CD4-positive, alpha-beta T cell treated with Interleukin-6 for 4 hours (primary cell): ENCODE measurements at places on chromosomes 1 and 21.

GRCh38 chr1:108345776-108346531 lies 102.1 kb upstream of the NBPF4 start:
- no peak for DNase-seq

DNA sequence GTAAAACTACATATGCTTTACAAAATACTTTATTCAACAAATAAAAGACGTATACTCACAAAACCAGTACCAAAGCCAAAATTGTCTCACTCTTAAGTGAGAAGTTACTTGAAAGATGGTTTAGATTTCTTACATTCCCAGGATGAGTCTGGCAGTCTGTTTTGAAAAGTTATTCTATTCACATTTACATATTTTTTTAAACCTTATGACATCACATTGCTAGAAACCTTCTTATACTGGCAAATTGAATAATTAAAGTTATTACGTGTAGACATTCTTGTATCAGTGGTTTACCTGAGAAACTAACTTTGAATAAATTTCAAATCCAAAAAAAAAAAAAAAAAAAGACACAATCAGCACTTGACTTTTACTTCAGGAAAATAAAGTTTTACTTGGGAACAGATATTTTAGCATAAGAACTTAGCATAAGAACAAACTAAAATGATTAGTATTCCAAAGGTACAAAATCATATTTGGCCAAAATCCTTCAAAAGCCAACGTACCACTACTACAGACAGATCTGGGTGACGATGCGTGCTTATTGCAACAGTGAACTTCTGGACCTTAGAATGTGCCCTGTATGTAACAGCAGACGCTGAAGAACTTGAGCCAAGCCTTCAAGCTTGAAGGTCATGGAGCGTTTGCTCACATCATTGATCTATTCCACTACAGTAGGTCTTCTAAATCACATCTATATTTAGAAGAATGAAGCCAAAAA lies 2.5 kb downstream of the CDC42BPA start:
- no peak for DNase-seq

DNA sequence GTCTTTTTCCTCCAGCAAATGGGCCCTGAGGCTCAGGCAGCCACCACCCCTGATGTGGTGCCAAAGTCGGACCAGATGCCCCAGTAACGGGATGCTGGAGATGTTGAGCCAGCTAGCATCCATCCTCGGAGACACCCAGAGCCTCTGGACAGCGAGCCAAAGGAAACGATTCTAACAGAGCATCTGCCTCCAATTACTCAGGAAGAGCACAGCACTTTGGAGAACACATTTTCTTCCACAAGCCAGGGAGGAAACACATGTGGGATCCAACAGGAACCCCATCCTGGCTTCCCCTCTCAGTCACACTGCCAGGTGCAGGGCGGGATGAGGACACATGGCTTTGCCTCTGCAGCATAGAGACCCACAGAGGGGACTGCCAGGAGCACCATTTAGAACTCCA lies 44.9 kb downstream of the C1orf198 start:
- DNase-seq: no peak

- DNase-seq: no peak
Observed at GRCh38 chr1:103516693-103517092, 8.8 kb upstream of the RNPC3 start.

DNA sequence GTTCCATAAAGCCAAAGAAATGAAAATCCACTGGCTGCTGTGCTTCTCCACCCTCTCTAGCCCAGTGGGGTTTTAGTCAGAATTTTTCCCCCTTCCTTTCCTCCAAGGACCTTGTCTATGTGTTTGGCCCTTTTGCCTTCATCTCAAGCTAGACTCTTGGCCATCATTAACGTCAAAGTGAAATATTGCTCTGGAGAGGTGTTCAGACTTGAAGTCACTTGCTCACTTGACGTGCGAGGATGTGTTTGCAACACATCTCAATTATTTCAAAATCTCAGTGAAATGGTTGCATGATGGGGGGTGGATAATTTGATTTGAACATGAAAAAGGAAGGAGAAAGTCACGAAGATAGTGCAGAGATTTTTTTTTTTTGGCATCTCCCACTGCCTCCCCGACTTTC lies 13.6 kb downstream of the EVA1C start:
- DNase-seq: no peak

DNA sequence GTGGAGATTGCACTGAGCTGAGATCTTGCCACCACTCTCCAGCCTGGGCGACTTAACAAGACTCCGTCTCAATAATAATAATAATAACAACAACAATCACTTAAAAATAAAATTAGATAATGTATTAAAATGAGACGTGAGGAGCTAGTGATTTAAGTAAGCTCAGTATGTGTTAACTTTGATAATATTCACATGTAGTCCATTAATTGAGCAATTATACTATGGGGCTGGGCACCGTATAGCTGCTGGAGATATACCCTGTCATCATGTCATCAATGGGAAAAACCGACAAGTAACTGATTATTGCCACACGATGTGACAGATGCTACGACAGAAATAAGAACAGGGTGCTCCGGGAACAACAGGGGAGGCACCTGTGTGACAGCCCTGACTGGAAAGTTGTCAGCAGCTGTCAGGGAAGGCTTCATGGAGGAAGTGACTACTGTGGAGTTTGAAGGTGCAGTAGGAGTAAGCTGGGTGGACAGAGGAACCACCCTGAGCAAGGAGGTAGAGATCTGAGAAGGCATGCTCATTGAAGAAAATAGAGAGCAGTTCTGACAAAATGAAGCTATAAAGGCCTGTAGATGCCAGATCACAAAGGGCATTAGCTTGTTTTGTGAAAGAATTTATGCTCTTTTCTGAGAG lies 924 bp upstream of the CAMSAP2 start:
- DNase-seq: no peak

GRCh38 chr1:209661071-209661470 lies 8.8 kb upstream of the LAMB3 start:
- no peak for DNase-seq

GRCh38 chr1:17979815-17980214 lies 127.8 kb upstream of the IGSF21 start:
- DNase-seq: no peak

DNA sequence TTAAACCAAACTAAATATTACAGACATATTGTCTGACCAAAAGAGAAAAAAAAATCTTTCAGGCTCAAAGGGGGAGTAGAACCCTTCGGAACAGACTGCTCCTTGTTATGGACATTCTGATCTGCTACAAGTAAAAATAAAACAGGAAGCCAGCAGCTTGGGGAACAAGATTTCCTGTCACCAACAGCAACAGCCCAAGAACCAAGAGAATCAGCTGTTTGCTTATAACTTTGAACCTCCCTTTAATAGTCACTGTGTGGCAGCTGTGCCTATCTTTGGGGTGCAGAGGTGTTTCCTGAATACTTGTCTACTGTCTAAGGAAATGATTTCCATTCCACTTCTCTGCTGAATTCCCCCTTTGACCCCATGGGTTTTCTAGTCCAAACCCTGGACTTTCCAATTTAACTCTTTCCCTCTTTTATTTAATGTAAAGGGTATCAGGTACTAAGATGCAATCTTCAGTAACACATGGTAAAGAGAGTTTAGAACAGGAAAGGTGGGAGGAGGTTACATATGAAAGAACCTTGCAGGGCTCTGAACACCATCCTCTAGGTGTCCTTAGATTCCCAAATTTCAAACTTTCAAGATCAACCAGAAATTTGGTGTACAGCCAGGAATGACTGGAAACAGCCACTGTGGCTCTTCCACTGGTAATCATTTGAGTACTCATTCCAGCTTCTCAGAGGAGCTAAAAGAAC lies 38.6 kb downstream of the GPR3 start:
- peak; percentile 51 for DNase-seq

DNA sequence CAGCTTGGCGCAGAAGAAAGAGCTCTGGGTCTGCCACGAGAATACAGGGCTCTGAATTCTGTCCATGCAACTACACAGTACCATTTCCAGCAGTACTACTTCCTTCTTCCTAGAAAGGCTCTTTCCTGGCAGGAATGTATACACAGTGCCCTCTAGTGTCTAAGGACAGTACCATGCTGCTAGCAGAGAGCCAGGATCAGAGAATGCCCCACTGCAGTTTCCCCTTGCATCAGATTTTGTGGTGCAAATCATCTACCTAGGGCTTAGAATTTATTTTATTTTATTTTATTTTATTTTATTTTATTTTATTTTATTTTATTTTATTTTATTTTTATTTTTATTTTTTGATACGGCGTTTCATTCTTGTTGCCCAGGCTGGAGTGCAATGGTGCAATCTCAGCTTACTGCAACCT lies 50.8 kb downstream of the PAX7 start:
- DNase-seq: peak; percentile 22

GRCh38 chr1:98086796-98087441 lies 166.1 kb upstream of the DPYD start:
- no peak for DNase-seq

DNA sequence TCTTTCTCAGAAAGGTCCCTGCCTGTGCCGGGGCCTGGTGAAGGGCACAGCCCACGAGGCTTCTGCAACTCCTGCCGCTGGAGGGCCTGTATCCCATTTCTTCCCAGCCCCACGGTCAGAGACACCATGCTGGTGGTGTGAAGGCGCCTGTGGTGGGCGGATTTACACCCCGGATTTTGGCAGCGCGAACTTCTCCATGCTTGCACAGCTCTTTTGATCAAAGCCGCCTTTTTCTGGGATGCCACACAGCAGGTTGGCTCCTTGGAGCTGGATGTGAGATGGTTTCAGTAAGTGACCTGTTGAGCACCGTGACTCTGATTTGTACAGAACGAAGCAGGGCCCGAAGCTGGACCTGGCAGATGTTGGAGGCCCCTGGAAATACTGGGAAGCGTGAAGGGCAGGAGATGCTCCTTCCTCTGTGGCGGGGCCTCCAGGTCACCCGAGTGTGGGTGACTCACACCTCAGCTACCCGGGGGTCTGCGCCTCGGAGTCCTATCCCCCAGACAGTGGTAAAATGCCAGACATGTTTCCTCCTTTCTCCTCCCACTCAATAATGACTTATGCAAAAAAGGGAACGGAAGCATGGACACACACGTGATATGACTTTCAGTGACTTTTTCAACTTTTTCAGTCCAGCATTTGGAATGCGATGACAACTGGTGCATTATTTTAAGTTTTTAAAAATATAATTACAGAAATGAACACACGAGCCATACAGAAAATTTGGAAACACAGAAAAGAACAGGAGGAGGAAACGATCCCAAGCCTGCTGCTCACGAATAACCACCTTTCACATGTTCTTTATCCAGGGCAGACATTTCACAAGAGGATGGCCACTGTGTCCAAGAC lies 9.0 kb downstream of the UMODL1 start:
- no peak for DNase-seq

GRCh38 chr1:91684481-91685196 lies 184.0 kb downstream of the CDC7 start:
- peak; percentile 9 for DNase-seq

- DNase-seq: no peak
Observed at GRCh38 chr21:33064623-33065390, 5.1 kb upstream of the OLIG1 start.

GRCh38 chr1:56073614-56074006 lies 505.8 kb downstream of the PLPP3 start:
- DNase-seq: no peak

DNA sequence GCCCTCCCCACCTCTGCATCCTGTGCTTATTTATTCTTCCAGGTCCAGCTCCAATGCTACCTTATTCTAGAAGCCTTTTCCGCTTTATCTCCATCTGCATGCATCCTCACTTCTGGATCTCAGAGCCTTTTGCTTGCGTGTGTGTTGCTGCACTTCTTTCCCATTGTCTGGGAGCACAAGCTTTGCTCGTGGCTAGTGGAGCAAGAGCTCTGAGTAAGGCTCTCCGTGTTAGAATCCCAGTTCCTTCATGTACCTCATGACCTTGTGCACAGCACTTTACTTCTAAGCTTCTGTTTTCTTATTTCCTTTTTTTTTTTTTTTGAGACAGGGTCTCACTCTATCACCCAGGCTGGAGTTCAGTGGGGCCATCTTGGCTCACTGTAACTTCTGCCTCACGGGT lies 140.0 kb upstream of the POU3F1 start:
- no peak for DNase-seq

GRCh38 chr1:48051466-48052126 lies 54.4 kb upstream of the TRABD2B start:
- DNase-seq: no peak

DNA sequence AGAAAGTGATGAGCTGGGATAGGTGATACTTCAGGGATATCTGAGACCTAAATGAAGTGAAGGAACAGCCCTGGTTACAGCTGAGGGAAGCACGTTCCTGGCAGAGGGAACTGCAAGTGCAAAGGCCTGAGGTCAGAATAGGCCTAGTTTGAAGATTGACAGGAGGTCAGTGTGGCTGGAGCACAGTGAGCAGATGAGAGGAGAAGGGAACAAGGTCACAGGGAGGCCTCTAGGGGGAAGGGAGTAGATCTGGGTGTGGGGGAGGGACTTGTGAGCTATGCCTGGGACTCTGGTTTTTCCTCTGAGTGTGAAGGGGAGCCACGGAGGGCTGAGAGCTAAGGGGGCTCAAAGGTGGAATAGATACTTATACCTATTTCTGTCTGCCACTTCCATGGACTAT lies 736.4 kb downstream of the MATN1 start:
- no peak for DNase-seq

- no peak for DNase-seq
Observed at GRCh38 chr1:165441166-165441880, 3.6 kb downstream of the RXRG start.

- peak; percentile 18 for DNase-seq
Observed at GRCh38 chr1:64540265-64540791, 70.4 kb downstream of the CACHD1 start.

DNA sequence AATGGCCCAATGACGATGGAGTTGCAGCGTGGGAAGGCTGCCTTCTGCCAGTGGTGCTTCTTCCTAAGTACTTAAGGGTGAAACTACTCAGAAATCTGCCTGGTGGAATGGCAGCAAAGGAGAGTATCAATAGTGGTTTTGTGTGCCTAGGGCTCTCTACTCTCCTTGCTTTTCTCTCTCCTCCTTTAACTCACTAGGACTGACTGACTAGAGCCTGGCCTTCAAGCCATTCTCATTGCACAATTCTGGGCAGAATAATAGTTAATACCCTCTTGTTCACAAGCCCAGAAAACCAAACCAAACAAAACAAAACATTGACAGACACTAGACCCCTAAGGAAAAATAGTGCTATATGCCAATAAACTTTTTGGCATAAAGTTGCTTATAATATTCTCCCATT lies 171.2 kb upstream of the PTGFR start:
- no peak for DNase-seq

GRCh38 chr1:33497410-33497809 lies 25.0 kb downstream of the ZSCAN20 start:
- DNase-seq: no peak
